ENCODE measurements at places on chromosomes 3 and 15. TPM values are rescaled to one million over a fixed set of nuclear protein-coding genes. Genes with fewer than 3 reads are reported as not detected.

Gene EFHB
- total RNA-seq = 3.2 TPM

- no peak for DNase-seq
- H3K27ac ChIP-seq = no peak overlapping the region
- peaks cover 33% of the 10 kb centered on the region for H3K4me1 ChIP-seq
- peaks cover 44% of the 10 kb centered on the region for H3K36me3 ChIP-seq
- H3K4me3 ChIP-seq = no peak overlapping the region
Measured at GRCh38 chr3:147415874-147416273, 6.7 kb downstream of the ZIC1 start.

Gene CNOT10
- total RNA-seq = 52.9 TPM

Gene ACAD9
- total RNA-seq = 57.0 TPM

DNA sequence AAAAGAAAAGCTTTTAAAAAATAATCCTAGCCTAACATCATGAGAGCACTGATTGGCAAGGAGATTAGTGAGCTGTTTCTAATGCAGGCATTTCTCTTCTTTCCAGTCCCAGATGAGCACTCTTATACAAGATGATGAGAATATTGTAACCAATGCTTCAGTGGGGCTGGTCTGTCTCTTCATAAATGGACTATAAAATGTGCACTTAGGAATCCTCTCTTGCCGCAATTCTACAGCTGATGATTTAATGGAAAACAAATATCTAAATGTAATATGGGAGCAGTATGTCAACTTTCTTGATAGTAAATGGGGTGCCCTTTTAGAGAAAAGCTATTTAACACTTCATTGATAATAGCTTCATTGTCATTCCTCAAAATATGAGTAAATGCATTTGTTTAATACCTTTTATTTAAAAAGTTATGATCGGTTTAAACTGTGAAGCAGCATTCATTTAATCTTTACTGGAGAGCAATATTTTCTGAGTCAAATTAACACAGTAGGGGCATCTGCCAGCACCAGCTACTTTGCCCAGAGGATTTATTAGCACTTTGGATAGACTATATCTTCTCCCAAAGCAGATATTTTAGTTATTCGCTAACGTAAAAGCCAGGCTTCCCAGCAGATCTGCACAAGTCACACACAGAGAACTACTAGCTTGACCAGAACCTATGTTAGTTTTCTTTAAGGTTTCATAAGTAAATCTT, 985.9 kb downstream of the DIPK2A start:
- DNase-seq = no peak
- no peak overlapping the region for H3K27ac ChIP-seq
- no peaks in the 10 kb centered on the region for H3K4me1 ChIP-seq
- no peak overlapping the region for H3K4me3 ChIP-seq

GRCh38 chr3:139122612-139123011, 77.9 kb upstream of the PRR23C start:
- no peak overlapping the region for H3K27ac ChIP-seq
- no peaks in the 10 kb centered on the region for H3K36me3 ChIP-seq
- H3K4me3 ChIP-seq = no peak overlapping the region
- no peaks in the 10 kb centered on the region for H3K4me1 ChIP-seq

DNA sequence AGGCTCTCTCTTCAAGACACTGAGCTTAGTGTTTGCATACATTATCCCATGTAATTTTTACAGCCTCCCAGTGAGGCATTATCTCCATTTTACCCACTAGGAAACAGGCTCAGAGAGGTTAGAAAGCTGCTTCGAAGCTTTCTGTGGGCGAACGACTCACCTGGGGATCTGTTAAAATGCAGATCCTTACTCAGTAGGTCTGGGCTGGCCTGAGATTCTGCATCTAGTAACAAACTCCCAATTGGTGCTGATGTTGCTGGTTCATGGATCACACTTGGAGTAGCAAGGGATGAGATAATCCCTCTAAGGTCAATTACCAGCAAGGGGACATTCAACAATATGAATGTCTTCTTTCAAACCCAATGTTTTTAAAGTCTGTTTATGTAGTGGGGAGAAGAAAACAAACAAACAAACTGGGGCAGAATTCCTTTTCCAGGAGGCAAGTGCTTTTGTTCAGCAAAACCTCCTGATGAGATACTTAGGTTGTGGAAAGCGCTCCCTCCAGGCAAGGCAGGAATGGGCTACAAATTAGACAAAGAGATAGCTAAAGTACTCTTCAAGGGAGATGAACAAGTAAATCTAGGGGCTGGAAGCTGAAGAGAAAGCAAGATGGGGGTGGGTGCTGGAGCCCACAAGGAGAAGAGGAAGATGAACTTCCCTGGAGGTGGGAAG, 311.9 kb downstream of the SHQ1 start:
- no peak for DNase-seq
- H3K4me3 ChIP-seq = no peak overlapping the region
- peaks cover 17% of the 10 kb centered on the region for H3K27me3 ChIP-seq
- H3K4me1 ChIP-seq = peaks cover 6% of the 10 kb centered on the region

DNA sequence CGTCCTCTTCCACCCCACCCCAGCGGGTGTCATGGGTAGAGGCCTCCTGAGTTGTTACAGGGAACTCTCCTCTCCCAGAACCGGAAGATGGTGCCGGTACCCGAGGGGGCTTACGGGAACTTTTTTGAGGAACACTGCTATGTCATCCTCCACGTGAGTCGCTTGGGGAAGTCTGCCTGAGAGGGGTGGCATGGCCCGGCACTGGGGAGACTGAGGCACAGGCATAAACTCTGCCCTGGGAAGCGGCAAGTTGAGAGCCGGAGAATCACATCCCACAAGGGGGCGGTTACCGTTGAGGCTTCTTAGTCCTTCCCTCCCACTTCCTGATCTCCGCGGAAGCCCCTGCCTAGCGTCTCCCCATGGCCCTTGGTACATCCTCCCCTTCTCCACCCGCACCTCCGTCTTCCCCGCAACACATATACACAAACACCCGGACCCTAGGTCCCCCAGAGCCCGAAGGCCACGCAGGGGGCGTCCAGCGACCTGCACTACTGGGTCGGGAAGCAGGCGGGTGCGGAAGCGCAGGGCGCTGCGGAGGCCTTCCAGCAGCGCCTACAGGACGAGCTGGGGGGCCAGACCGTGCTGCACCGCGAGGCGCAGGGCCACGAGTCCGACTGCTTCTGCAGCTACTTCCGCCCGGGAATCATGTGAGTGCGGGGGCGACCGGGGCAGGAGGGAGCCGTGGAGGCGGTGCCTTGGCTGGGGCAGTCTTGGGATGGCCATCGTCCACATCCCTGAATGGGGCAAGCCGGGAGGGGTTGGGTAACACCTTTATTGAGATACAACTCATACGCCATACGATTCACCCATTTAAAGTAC, 3.4 kb downstream of the VILL start:
- peak; percentile 60 for DNase-seq
- H3K4me3 ChIP-seq = peak overlapping the region; percentile 95
- peaks cover 8% of the 10 kb centered on the region for H3K36me3 ChIP-seq
- H3K27me3 ChIP-seq = no peaks in the 10 kb centered on the region

DNA sequence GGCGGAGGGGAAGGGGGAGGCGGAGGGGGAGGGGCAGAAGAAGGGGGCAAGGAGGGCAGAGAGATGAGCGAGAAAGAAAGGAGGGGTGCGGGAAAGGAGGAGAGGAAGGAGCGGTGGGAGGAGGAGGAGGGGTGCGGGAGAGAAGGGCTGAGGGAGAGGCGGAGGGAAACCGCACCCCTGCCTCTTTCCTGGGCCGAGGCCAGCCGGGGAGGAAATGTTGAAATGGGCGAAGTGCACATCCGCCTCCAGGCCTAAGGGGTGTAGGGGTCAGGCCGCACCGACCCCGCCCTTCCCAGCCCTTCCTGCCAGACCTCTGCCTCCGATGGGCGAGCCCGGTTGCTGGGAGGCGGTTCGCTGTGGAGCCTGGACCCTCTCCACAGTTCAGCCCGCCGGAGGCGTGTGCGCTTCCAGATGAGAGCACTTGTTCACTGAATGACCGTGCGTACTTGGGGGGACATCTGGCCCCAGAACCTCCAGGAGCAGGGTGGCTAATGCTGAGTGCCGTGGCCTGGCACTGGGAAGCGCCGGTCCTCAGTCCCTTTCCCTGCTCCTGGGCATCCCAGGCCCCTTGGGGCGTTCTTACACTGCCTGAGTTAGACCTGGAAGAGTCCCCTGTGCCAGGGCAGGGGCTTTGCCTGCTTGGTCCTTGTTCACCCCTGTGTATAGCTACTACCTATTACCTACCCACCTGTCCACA, 110.3 kb upstream of the KLF13 start:
- H3K4me1 ChIP-seq = peaks cover 36% of the 10 kb centered on the region
- no peaks in the 10 kb centered on the region for H3K27me3 ChIP-seq
- H3K27ac ChIP-seq = peak overlapping the region; percentile 91
- no peak for DNase-seq
- no peaks in the 10 kb centered on the region for H3K36me3 ChIP-seq

GRCh38 chr15:76667943-76668715, 237.0 kb downstream of the SCAPER start:
- no peak for DNase-seq
- H3K4me1 ChIP-seq = no peaks in the 10 kb centered on the region
- H3K4me3 ChIP-seq = no peak overlapping the region
- no peaks in the 10 kb centered on the region for H3K27me3 ChIP-seq
- peak overlapping the region; percentile 25 for H3K27ac ChIP-seq

Gene STAB1
- 6.1 TPM for total RNA-seq

DNA sequence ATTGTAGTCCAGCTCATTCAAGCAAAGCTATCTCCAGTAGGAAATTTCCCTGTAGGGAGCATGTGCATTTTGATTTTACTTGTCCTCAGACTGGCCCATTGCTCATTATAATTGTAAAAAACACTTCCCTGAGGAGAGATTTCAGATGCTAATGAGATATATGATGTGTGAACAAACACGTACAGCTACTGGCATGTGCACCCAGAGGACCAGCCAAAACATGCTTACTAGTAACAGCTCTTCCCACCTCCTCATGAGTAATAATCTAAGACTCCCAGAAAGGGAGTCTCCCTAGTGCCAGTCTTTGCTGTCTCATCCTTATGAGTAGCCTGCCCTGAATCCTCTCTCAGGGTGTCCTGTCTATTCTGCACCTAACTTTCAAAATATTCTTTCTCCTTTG, 43.4 kb downstream of the FBXO22 start:
- H3K27me3 ChIP-seq = peaks cover 26% of the 10 kb centered on the region
- H3K4me3 ChIP-seq = no peak overlapping the region
- no peaks in the 10 kb centered on the region for H3K36me3 ChIP-seq

GRCh38 chr15:52717924-52718323, 38.7 kb upstream of the ATOSA start:
- no peaks in the 10 kb centered on the region for H3K27me3 ChIP-seq
- H3K36me3 ChIP-seq = no peaks in the 10 kb centered on the region
- H3K27ac ChIP-seq = no peak overlapping the region
- no peak overlapping the region for H3K4me3 ChIP-seq
- no peak for DNase-seq

DNA sequence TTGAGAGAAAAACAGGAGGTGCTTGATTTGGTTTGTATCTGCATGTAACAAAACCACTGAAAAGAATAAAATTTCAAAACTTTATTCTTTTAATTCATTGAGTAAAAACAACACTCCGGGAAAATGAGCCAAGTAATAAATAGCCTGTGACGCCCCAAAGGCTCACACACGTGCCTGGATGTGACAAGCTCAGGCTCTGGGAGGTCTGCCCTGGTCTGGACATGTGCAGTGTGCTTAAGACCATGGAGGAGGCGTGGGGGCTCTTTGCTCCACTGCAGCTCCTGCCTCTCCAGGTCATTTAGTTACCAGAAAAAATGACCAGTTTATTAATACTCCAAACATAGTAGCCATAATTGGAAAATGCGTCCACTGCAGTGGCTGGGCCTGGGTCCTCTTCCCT, 8.6 kb upstream of the NME9 start:
- H3K4me1 ChIP-seq = no peaks in the 10 kb centered on the region
- H3K4me3 ChIP-seq = no peak overlapping the region
- no peak overlapping the region for H3K27ac ChIP-seq
- no peak for DNase-seq
- peaks cover 1% of the 10 kb centered on the region for H3K27me3 ChIP-seq

DNA sequence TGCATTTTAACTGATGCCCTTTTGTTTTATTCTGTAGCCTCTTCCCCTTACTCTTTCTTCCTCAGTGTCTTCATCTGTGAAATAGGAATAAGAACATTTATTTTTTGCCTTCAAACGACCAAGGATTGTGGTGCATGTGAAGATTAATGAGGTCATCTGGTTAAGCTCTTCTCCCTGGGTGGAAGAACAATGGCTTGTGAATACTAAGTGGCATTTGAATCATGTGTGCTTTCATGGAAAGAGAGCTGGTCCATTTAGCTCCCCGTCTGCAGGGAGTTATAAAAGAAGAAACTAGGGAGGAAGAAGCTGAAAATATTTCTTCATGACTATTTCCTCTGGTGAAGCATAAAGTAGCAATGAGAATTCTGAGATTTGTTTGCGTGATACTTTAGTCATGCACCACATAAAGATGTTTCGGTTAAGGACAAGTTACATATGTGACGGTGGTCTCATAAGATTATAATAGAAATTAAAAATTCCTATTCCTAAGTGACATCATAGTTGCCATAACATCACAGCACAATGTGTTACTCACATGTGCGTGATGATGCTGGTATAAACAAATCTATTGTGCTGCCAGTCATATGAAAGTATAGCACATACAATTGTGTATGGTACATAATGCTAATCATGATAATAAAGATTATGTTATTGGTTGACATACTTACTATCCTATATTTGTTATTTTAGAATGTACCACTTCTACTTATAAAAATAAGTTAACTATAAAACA, 374.3 kb downstream of the RBMS3 start:
- no peak for DNase-seq
- no peak overlapping the region for H3K4me3 ChIP-seq
- H3K36me3 ChIP-seq = no peaks in the 10 kb centered on the region
- H3K4me1 ChIP-seq = no peaks in the 10 kb centered on the region
- H3K27me3 ChIP-seq = no peaks in the 10 kb centered on the region

- H3K4me3 ChIP-seq = no peak overlapping the region
- no peak for DNase-seq
- peaks cover 5% of the 10 kb centered on the region for H3K36me3 ChIP-seq
Measured at GRCh38 chr3:25973122-25973521, 183.2 kb downstream of the OXSM start.

DNA sequence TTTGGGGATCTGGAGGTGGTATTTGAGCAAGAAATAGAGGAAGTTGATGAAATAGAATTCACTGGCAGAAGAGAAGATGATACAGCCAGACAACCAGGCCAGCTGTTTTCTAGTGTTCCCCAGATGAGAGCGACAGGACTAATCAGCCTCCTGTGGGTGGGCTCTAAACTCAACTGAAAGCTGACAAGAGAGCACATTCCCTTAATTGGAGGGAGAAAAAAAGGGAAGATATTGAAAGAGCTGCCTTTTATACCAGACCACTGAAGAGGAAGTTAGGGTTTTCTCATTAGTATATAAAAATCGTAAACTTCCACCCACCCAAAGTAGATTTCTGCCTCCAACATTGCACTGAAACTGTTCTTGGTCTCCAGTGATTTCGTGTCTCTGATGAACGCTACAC, 6.5 kb upstream of the TM4SF19 start:
- no peak for DNase-seq
- H3K27me3 ChIP-seq = no peaks in the 10 kb centered on the region
- no peak overlapping the region for H3K4me3 ChIP-seq
- H3K4me1 ChIP-seq = peaks cover 15% of the 10 kb centered on the region
- H3K36me3 ChIP-seq = peaks cover 4% of the 10 kb centered on the region

GRCh38 chr3:152204218-152204617, 64.5 kb upstream of the MBNL1 start:
- H3K27me3 ChIP-seq = no peaks in the 10 kb centered on the region
- H3K27ac ChIP-seq = peak overlapping the region; percentile 99
- H3K4me3 ChIP-seq = peak overlapping the region; percentile 50
- H3K4me1 ChIP-seq = peaks cover 86% of the 10 kb centered on the region
- DNase-seq = no peak
- H3K36me3 ChIP-seq = no peaks in the 10 kb centered on the region

Data from naive thymus-derived CD8-positive, alpha-beta T cell (primary cell).